Fibroblast of skin of scalp (primary cell): ENCODE measurements at places on chromosomes 1 and 21.

- DNase-seq: no peak
Measured at GRCh38 chr1:221793439-221794078, 51.7 kb upstream of the DUSP10 start.

GRCh38 chr1:59695252-59695651 is 119.5 kb upstream of the HOOK1 start:
- DNase-seq: no peak

GRCh38 chr1:97433094-97433823 is 487.6 kb downstream of the DPYD start:
- DNase-seq: peak; percentile 92

GRCh38 chr1:150927624-150928023 is 1.5 kb downstream of the SETDB1 start:
- no peak for DNase-seq

- peak; percentile 83 for DNase-seq
Measured at GRCh38 chr21:35204850-35205541, 155.9 kb upstream of the RUNX1 start.

- DNase-seq: no peak
Measured at GRCh38 chr1:40034869-40035268, 5.7 kb upstream of the CAP1 start.

GRCh38 chr21:44845418-44846223 is 27.8 kb upstream of the SUMO3 start:
- peak; percentile 56 for DNase-seq

- no peak for DNase-seq
Measured at GRCh38 chr1:203456577-203456976, 19.0 kb upstream of the PRELP start.

GRCh38 chr1:47669081-47669585 is 231.3 kb downstream of the FOXD2 start:
- no peak for DNase-seq

DNA sequence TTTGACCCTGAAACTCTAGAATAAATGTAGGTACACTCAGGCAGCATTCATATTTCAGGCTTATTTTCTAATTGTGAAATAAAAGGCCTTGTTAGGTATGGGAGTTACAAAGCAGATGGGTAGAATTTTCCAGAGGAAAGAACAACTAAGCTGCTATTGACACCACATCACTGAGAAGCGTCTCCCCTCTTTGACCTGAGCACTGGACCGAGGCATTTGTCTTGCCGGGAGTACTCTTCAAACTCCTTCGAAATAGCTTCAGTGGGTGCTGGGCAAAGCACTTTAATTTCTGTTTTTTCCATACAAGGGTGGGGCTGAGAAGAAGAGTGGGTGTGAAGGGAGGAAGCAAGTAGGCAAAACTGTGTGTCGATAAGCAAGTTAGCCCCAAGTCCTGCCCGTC is 36.4 kb downstream of the ABCA4 start:
- DNase-seq: no peak

- DNase-seq: no peak
Measured at GRCh38 chr1:64975740-64976139, 9.4 kb upstream of the JAK1 start.

GRCh38 chr1:168069384-168069783 is 67.3 kb downstream of the GPR161 start:
- no peak for DNase-seq

DNA sequence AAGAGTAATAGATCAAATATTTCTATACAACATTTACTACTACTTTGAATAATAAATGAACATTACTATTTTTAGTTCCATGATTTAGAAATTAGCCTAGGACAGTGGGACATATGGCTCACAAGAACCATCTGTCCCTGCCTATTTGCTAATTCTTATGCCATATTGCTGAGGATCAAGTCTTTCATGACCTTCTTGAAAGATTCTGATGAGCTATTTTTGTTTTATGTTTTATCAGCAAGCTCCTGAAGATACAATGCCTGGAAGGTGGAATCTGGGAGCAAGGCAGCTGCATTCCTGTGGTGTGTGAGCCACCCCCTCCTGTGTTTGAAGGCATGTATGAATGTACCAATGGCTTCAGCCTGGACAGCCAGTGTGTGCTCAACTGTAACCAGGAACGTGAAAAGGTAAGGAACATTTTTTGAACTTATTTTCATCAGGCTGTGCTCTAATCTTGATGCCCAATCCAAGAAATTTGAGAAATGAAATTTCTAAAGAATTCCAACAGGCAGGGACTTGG is 326.7 kb downstream of the PAPPA2 start:
- peak; percentile 55 for DNase-seq

- no peak for DNase-seq
Measured at GRCh38 chr1:237258871-237259270, 216.9 kb downstream of the RYR2 start.

DNA sequence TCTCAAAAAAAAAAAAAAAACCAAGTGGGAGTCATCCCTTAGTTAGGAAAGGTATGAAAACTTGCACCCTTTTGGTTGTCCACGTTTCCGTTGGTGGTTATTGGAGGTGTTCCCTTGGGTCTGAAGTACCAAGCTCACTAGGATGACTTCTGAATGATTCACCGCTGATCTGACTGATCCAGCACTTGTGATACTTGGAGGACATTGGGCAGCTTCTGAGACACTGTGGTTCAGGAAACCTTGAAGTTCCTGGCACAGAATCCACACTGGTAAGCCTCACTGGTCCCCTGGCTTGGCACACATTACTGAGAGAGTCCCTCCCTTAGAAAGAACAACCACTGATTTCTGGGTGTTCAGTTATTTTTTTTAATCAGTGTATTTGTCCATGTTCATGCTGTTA is 91.9 kb downstream of the RYR2 start:
- no peak for DNase-seq

DNA sequence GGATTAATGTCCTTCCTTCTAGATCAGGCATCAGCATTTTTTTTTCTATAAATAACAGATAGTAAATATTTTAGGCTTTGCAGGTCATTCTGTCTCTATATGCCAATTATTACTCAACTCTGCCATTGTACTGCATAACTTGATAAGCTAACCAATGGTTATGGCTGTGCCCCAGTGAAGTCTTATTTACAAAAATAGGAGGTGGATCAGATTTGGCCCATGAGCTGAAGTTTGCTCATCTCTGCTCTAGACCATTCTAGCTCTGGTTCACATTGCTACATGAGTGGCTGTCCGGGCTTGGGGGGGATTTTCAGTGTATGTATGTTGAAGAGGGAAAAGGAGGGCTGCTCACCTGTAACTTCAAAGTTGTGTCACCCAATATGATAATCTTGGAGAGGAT is 10.1 kb downstream of the RAB7B start:
- no peak for DNase-seq

- no peak for DNase-seq
Measured at GRCh38 chr1:205824180-205824579, 11.2 kb upstream of the SLC41A1 start.

- peak; percentile 63 for DNase-seq
Measured at GRCh38 chr1:76951153-76951552, 83.9 kb downstream of the ST6GALNAC5 start.

- no peak for DNase-seq
Measured at GRCh38 chr1:221514806-221515205, 227.1 kb downstream of the DUSP10 start.

DNA sequence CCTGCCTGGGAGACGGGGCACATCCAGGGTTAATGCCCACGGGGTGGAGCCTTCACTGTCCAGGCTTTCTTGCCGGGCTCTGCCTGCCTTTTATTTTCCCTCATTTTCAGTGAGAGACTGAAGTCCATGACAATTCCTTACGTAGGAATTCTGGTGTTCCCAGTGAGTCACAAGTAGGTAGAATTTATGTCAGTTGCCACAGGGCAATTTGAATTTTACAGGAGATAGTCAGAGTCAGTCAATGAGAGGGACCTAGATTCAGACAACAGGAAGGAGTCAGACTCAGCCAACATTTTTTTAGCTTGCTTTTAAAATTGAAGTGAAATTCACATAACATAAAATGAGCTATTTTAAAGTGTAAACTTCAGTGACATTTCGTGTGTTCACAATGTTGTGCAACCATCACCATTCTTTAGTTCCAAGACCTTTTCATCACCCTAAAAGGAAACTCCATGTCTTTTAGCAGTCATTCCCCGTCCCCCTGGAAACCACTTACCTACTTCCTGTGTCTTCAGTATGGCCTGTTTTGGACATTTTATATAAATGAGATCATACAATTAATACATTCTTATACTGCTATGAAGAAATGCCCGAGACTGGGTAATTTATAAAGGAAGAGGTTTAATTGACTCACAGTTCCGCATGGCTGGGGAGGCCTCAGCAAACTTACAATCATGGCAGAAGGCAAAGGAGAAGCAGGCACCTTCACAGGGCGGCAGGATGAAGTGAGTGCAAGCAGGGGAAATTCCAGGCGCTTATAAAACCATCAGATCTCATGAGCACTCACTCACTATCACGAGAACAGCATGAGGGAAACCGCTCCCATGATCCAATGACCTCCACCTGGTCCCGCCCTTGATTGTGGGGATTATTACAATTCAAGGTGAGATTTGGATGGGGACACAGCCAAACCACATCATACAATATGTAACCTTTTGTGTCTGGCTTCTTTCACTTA is 14.6 kb downstream of the AJAP1 start:
- peak; percentile 88 for DNase-seq

DNA sequence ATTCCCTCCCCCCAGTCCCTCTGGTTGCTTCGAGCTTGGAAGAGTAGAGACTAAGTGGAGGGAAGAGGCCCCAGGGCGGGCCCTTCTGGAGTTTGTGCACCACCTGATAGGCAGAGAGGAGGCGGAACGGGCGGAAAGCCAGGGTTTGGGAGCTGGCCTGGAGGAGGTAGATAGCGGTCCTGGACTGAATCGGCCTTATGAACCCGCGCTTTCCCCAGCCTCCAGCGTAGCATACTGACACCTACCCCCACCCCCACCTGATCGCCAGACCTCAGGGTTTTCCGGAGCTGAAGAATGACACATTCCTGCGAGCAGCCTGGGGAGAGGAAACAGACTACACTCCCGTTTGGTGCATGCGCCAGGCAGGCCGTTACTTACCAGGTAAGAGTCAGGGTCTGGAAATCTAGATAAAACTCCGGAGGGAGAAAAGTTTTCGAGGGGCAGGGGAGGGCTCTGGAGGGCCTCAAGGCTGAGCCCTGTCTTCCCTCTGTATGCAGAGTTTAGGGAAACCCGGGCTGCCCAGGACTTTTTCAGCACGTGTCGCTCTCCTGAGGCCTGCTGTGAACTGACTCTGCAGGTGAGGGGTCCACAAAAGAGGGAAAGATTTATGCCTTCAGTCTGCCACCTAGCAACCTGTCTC is 705 bp downstream of the UROD start:
- peak; percentile 13 for DNase-seq

GRCh38 chr1:3453891-3454810 is at the start of gene ARHGEF16:
Gene ARHGEF16 (plus strand): TSS chr1:3454665. CDS start chr1:3463085, 8,420 bp downstream.
- DNase-seq: peak; percentile 37

GRCh38 chr21:43306391-43306790 is 120.5 kb downstream of the SIK1 start:
- no peak for DNase-seq

DNA sequence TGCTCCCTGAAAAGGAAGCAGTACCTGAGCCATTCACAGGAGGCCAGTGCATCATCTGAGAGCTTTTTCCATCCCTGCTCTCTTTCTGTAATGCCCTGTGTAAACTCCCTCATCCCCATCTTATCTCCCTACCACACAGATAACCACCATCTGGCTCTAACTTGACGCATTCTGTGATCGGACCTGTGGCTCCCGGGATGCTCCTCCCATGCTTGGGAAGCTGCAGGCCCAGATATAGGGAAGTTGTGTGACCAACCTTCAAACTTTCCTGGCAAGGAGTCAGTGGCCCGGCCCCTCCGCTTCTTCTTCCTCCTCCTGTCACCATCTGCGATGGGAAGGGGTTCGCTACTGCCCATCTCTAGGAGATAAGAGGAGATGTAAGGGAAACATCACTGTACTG is 21.1 kb downstream of the MKNK1 start:
- DNase-seq: no peak
